WTC11 (cell line): ENCODE measurements at places on chromosomes 2 and 18. TPM values are rescaled to one million over a fixed set of nuclear protein-coding genes. Genes with fewer than 3 reads are reported as not detected.

The GCKR gene
- 0.64 to 1.1 TPM (median 0.72 TPM) in 3 replicates for total RNA-seq

- H3K36me3 ChIP-seq = no peaks in the 10 kb centered on the region
- H3K27ac ChIP-seq = no peak overlapping the region
- H3K27me3 ChIP-seq = peaks cover 12% of the 10 kb centered on the region
These were observed 99.4 kb upstream of the MSH2 start for GRCh38 chr2:47303341-47304148.

DNA sequence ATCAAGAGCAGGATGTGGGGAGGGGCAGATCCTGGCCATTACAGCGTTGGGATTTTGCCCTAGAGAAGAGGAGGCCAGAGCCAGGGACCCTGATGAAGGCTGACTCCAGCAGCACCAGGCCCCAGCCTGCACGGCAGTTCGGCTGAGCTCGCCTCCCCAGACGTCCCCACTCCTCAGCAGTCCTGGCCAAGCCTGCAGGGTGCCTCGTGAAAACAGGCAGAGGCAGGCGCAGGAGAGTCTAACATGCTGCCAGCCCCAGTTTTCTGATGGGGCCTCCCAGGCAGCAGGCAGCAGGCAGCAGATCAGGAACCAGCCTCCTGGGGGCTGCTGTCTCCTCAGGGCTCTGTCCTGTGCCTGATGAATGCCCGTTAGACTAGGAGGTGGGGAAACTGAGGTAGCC, 19.7 kb upstream of the GLI2 start:
- no peak overlapping the region for H3K4me3 ChIP-seq
- peaks cover 65% of the 10 kb centered on the region for H3K27me3 ChIP-seq
- H3K4me1 ChIP-seq = peaks cover 38% of the 10 kb centered on the region

The RNF125 gene
- total RNA-seq = 13.8 to 14.9 TPM (median 14.4 TPM) in 3 replicates

The CIB4 gene
- total RNA-seq = not detected in 3 replicates

GRCh38 chr2:136305517-136306192, 187.7 kb upstream of the CXCR4 start:
- no peak overlapping the region for H3K4me3 ChIP-seq
- no peaks in the 10 kb centered on the region for H3K36me3 ChIP-seq
- peaks cover 6% of the 10 kb centered on the region for H3K4me1 ChIP-seq

DNA sequence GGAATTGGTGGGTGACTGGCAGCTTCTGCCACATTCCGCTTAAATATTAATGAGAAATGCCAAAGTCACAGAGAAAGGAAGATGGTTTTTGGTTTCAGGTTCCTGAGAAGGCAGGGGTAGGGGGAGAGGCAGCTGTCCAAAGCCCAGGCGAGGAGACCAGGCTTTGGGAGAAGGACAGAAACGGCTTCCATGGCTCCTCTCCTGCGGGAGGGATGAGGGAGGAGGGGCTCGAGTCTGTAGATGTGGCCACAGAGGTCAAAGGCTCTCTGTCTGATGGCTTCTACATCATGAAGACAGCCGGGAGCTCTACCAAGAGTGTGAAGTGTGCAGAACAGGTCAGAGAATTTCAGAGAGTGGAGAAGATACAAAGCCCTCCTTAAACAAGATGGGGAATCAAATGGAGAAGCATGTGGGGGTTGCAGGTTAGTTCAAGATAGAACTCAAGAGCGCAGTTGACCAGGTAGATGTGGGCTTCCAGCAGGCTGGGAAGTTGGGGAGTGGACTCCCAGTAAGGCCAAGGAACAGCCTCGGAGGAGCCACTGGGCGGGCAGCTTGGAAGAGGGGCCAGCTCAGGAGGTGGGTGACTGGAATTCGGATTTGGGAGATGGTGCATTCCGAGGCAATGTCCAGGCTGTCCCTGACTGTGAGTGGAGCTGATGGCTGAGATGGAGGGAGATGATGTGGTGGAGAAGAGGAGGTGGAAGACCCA, 23.8 kb upstream of the HPCAL1 start:
- H3K4me3 ChIP-seq = no peak overlapping the region
- DNase-seq = no peak
- H3K36me3 ChIP-seq = no peaks in the 10 kb centered on the region
- H3K4me1 ChIP-seq = no peaks in the 10 kb centered on the region; the same call in 1 of the 2 replicates

DNA sequence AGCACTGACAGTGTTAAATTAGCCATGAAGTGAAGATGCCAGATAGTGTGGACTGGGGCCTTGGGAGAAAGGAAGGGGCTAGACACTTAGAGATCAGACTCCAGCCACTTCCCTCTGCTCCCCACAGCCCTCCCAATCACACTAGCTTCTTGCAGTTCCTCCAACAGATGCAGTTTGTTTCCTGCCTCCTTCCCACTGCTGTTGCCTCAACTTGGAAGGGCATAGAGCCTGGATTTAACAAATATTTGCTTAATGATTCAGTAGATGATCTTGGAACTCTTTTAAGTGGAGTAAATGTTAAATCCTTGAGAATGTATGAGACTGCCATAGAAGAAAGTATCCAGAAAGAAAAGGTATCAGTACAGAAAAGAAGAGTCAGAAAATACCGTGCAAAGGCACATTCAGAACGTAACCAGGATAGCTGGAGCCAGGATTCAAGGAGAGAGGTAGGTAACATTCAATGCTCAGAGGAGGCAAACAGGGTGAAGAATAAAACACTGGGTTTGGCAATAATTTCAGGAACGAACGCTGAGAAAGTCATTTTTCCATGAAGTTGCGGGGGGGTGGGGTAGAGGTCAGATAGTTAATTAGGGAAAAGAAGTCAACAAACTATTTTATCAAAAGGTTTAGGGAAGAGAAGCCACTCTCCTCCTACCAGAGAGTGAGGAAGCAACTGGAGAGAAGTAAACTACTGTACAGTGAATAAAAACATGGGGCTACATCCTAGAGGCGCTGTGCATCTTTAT, 1.3 kb upstream of the BZW1 start:
- peak overlapping the region; percentile 47; the same call in 1 of the 2 replicates for H3K27ac ChIP-seq
- no peaks in the 10 kb centered on the region for H3K27me3 ChIP-seq
- peaks cover 21% of the 10 kb centered on the region for H3K36me3 ChIP-seq
- H3K4me3 ChIP-seq = peak overlapping the region; percentile 86
- H3K4me1 ChIP-seq = peaks cover 22% of the 10 kb centered on the region
- DNase-seq = no peak

- no peak overlapping the region for H3K4me3 ChIP-seq
- peaks cover 9% of the 10 kb centered on the region for H3K27me3 ChIP-seq
- no peaks in the 10 kb centered on the region for H3K36me3 ChIP-seq
- peaks cover 46% of the 10 kb centered on the region for H3K4me1 ChIP-seq
These were observed 75.8 kb upstream of the BCL11A start for GRCh38 chr2:60629305-60629662.

- DNase-seq = no peak
- H3K4me1 ChIP-seq = no peaks in the 10 kb centered on the region
- H3K4me3 ChIP-seq = no peak overlapping the region
- H3K36me3 ChIP-seq = no peaks in the 10 kb centered on the region
These were observed 107.6 kb upstream of the APCDD1 start for GRCh38 chr18:10346749-10347415.

The CAPN14 gene
- 0.11 to 0.37 TPM (median 0.11 TPM) in 3 replicates for total RNA-seq

The SCYGR5 gene
- not detected in 3 replicates for total RNA-seq

The MARCHF4 gene
- total RNA-seq = 1.7 to 2.6 TPM (median 1.7 TPM) in 3 replicates

DNA sequence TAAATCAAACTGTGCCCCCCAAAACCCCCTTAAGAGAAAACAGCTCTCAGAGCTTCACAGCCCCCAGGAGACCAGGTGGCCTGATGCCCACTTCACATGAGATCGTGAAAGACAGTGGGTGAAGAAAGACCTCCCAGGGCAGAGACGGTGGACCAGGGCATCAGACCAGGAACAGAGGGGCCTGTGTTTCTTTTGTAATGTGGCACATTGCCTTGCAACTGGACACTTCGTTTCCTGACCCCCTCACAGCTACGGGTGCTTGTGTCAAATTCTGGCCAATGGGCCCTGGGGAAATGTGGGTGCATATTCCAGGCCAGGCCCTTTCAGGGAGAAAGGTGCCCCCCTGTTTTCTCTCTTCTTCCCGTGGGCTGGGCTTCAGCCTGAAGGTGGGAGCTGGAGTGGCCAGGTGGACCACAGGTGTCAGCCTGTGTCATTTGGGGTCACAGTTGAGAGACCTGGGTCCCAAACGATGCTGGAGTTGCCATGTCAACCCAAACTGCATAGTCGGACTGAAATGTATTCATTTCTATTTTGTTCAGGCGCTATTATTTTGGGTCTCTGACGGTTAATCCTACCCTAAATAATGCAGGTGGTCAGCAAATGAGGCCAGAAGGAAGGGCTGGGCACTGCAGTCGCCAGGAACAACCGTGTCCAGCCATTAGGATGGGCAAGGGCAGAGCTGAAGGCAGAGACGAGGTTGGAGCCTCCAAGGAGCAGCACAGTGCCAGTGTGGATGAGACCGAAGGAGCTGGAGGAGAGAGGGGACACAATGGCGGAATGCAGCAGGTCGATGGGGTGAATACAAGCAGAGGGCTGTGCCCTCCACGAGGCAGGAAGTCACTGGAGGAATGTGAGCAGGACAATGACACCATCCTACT, 338.2 kb downstream of the EIPR1 start:
- H3K36me3 ChIP-seq = no peaks in the 10 kb centered on the region
- no peak overlapping the region for H3K4me3 ChIP-seq
- no peaks in the 10 kb centered on the region; the same call in 1 of the 2 replicates for H3K27me3 ChIP-seq
- H3K27ac ChIP-seq = no peak overlapping the region
- peaks cover 3% of the 10 kb centered on the region; the same call in 1 of the 2 replicates for H3K4me1 ChIP-seq

The ERBB4 gene
- total RNA-seq = 1.6 to 1.8 TPM (median 1.6 TPM) in 3 replicates

The FOSL2 gene
- 3.9 to 4.5 TPM (median 4.0 TPM) in 3 replicates for total RNA-seq

The ICA1L gene
- 2.7 to 3.1 TPM (median 2.8 TPM) in 3 replicates for total RNA-seq

- H3K27ac ChIP-seq = no peak overlapping the region
- H3K36me3 ChIP-seq = peaks cover 23% of the 10 kb centered on the region
- H3K27me3 ChIP-seq = peaks cover 4% of the 10 kb centered on the region; the same call in 1 of the 2 replicates
These were observed 31.1 kb downstream of the TMEM178A start for GRCh38 chr2:39696838-39697237.

The PECR gene
- 13.9 to 21.3 TPM (median 19.6 TPM) in 3 replicates for total RNA-seq

GRCh38 chr2:94956797-94957391, 68.6 kb upstream of the MAL start:
- H3K4me3 ChIP-seq = no peak overlapping the region
- DNase-seq = peak; percentile 54
- H3K36me3 ChIP-seq = no peaks in the 10 kb centered on the region
- H3K4me1 ChIP-seq = peaks cover 15% of the 10 kb centered on the region
- H3K27ac ChIP-seq = no peak overlapping the region

DNA sequence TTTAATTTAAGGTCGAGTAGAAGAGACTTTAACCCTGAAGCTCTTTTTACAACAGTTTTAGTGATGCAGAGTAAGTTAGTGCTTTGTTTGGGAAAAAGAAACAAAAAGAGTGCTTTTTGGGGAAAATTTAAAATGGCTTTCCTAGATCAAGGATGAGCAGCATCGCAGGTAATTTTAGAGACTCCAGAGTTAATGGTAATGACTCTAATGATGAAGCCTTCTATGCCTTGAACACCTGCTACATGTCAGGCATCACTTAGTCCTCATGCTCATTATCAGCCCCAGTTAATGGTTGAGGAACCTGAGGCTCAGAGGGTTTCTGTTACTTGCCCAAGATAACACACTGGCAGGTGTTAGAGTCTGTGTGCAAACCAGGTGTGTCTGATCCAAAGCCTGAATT, 167.8 kb downstream of the ACOXL start:
- H3K4me1 ChIP-seq = peaks cover 15% of the 10 kb centered on the region
- peaks cover 6% of the 10 kb centered on the region; the same call in 1 of the 2 replicates for H3K36me3 ChIP-seq
- DNase-seq = no peak
- H3K27me3 ChIP-seq = no peaks in the 10 kb centered on the region; the same call in 1 of the 2 replicates
- no peak overlapping the region for H3K27ac ChIP-seq
- no peak overlapping the region for H3K4me3 ChIP-seq

The SEPTIN10 gene
- total RNA-seq = 86.8 to 92.1 TPM (median 90.1 TPM) in 3 replicates

The CSRNP3 gene
- total RNA-seq = 7.3 to 8.0 TPM (median 8.0 TPM) in 3 replicates

The HDHD2 gene
- total RNA-seq = 42.1 to 57.6 TPM (median 49.6 TPM) in 3 replicates

The RAB6C gene
- total RNA-seq = 0.07 to 0.09 TPM (median 0.07 TPM) in 3 replicates

- no peak for DNase-seq
- H3K4me1 ChIP-seq = peaks cover 15% of the 10 kb centered on the region
- no peak overlapping the region for H3K4me3 ChIP-seq
- no peak overlapping the region for H3K27ac ChIP-seq
- no peaks in the 10 kb centered on the region for H3K36me3 ChIP-seq
- H3K27me3 ChIP-seq = peaks cover 2% of the 10 kb centered on the region; the same call in 1 of the 2 replicates
These were observed 34.9 kb downstream of the CIB4 start for GRCh38 chr2:26605999-26606846.

GRCh38 chr2:166060191-166060590, 67.6 kb downstream of the SCN1A start:
- H3K27me3 ChIP-seq = no peaks in the 10 kb centered on the region
- DNase-seq = no peak
- no peaks in the 10 kb centered on the region for H3K36me3 ChIP-seq
- H3K4me3 ChIP-seq = no peak overlapping the region
- no peaks in the 10 kb centered on the region for H3K4me1 ChIP-seq

The EMILIN1 gene
- total RNA-seq = 3.0 to 4.0 TPM (median 3.5 TPM) in 3 replicates

DNA sequence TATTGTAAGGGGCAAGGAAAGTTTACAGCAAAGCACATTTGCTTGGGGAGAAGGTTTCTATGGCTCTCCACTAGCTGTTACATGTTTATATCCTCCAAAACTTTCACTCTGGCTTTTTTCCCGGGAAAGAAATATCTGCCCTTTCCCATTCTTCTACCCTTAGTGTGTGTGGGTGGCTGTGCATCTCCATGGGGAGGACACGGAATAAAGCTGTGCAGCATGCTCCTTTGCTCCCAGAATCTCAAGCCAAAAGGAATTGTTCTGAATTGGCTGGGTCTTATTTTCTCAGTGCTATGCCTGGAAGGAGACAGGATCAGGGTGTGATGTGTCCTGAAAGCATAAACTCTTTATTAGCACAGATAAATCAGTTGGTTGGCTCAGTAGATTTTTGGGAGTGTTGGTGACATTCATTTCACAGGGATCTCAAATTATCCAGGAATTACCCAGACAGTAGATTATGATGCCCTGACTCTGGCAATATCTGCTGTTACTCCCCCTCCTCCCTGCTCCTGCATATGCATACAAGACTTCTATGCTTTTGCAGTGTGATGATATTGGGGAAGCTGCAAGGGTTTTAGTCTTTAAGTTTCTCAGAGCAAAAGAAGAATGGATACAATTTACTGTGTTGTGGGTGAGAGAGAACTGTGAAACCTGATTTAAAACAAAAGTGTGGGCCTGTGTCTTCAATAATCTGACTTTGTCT, 63.1 kb downstream of the PARD3B start:
- 0 out of 2 replicates have a peak, but pooled peaks cover 3% of the 10 kb centered on the region for H3K4me1 ChIP-seq
- DNase-seq = no peak
- no peaks in the 10 kb centered on the region for H3K36me3 ChIP-seq
- no peaks in the 10 kb centered on the region for H3K27me3 ChIP-seq

The LCT gene
- total RNA-seq = 0.02 TPM in 1 of 3 replicates, not detected in the others

The TLX2 gene
- 0.18 to 0.39 TPM (median 0.26 TPM) in 3 replicates for total RNA-seq

The TGFA gene
- total RNA-seq = 2.5 to 3.0 TPM (median 2.7 TPM) in 3 replicates

- H3K27ac ChIP-seq = no peak overlapping the region
- H3K4me1 ChIP-seq = peaks cover 11% of the 10 kb centered on the region; the same call in 1 of the 2 replicates
- DNase-seq = peak; percentile 22
- H3K36me3 ChIP-seq = peaks cover 17% of the 10 kb centered on the region
- H3K27me3 ChIP-seq = peaks cover 47% of the 10 kb centered on the region
These were observed 81.5 kb upstream of the LDLRAD4 start for GRCh38 chr18:13136904-13137669.
